ENCODE measurements at places on chromosomes 2 and 18. TPM values are rescaled to one million over a fixed set of nuclear protein-coding genes. Genes with fewer than 3 reads are reported as not detected.

DNA sequence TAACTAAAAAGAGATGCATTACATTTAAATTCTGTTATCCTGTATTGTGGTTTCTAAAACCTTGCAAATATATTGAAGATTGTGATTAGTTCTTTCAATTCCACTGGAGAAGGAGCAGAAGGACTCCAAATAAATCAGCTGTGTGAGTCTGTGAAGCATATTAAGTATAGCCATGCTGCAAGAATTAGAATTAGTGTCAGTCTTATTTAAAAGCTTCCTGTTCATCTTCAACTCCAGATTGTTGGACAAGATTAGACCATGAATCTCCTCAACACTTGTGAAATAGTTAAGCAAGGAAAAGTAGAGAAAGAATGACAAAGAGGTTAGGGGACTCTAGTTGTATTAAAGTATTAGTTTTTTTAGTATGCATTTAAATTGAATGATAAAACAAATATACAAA lies 92.5 kb upstream of the LRP1B start:
- DNase-seq: no peak

GRCh38 chr2:209512971-209513370 lies 89.1 kb downstream of the MAP2 start:
- DNase-seq: no peak

- no peak for DNase-seq
These were observed 20.6 kb downstream of the SLC16A14 start for GRCh38 chr2:230048010-230048671.

- no peak for DNase-seq
These were observed 1377.1 kb upstream of the PIK3C3 start for GRCh38 chr18:40577981-40578365.

PFN4 gene
- 0.40 TPM for total RNA-seq

ARHGAP15 gene
- total RNA-seq: not detected

SLC38A11 gene
- total RNA-seq: not detected

GRCh38 chr2:149827585-149828126 lies 240.1 kb upstream of the MMADHC start:
- no peak for DNase-seq

DNA sequence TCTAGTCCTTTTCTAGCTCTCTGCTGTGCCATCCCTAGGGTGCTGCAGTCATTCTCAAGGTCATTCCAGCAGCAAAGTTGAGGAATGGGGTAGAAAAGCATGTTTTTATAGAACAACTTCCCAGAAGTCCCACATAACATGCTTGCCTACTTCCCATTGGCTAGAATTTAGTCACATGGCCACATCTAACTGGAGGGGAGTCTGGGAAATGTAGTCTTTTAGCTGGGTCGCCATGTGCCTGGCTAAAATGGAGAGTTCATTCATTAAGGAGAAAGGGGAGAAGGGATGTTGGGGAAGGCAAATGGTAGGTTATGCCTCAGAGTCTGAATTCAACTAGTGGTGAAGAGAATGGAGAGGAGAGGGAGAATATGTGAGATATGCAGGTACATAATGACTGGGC lies 85.7 kb downstream of the SLC4A3 start:
- DNase-seq: peak; percentile 69

SPEG gene
- total RNA-seq: 32.9 TPM

ALPG gene
- total RNA-seq: 0.12 TPM

GRCh38 chr2:120430501-120430830 lies 84.5 kb downstream of the INHBB start:
- DNase-seq: no peak

DNA sequence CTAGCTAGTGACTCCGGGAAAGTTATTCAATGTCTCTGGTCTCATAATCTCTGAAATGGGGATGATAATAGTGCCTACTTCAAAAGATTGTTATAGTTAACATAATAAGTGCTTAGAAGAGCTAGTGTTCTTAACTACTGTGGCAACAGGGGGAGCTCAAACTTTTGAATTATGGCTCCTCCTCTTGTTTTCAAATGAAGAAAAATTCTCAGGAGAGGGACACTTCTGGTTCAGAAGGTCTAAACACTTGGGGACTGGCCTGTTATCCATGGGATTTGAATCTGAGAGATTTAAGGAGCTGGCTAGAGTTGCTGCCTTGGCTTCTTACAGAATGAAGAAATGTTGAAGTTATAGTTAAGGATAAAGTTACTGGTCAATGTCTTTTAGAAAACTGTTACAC lies 92.2 kb upstream of the ITGB6 start:
- no peak for DNase-seq

GRCh38 chr2:181779288-181780021 lies 99.1 kb upstream of the NEUROD1 start:
- peak; percentile 59 for DNase-seq

CCDC68 gene
- not detected for total RNA-seq

All from A172 (cell line).